Left renal cortex interstitium (tissue), 4 donors: ENCODE measurements at places on chromosomes 13 and 19.

DNA sequence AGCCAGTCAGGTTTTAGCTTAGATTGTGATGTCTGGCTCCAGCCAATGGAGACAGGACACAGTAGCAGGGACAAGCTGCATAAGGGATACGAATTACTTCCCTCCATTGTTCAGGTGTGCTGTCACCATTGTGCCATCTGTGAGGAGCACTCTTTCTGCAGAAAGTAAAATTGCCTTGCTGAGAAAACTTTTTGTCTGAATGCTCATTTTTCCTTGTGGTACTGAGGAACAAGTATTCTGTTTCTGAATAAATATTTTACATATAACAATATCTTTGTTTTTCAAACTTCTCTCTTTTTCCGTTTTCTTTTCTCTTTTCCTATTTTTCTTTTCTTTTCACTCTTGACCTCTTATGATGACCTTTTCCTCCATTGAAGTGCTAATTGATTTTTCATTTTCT, 10.2 kb downstream of the SLC10A2 start:
- DNase-seq = no peak

- no peak for DNase-seq
Measured at GRCh38 chr13:80249516-80250212, 91.3 kb downstream of the SPRY2 start.

- DNase-seq = no peak
Measured at GRCh38 chr19:18685597-18686190, 2.2 kb downstream of the CRTC1 start.

- DNase-seq = no peak
Measured at GRCh38 chr13:93963266-93964145, 516.0 kb downstream of the DCT start.

DNA sequence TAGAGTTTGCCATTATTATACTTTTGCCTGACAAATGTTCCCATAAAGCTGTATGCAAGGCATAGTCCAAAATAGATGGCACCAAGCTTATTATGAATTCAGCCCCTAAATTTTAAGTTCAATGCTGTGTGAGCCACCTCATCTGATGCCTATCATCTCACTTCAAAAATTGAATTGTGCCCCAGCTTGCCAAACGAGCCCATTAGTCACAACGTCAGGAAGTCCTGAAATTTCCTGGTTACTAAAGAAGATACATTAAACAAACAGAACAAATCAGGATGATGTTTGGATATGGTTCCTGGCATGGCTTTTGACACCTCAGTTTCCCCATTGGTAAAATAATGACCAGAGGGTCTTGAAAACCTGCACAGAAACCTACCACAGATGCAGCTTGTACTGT, 147.5 kb upstream of the SOX21 start:
- no peak for DNase-seq

GRCh38 chr13:110271313-110271712, 35.6 kb downstream of the COL4A1 start:
- no peak for DNase-seq

DNA sequence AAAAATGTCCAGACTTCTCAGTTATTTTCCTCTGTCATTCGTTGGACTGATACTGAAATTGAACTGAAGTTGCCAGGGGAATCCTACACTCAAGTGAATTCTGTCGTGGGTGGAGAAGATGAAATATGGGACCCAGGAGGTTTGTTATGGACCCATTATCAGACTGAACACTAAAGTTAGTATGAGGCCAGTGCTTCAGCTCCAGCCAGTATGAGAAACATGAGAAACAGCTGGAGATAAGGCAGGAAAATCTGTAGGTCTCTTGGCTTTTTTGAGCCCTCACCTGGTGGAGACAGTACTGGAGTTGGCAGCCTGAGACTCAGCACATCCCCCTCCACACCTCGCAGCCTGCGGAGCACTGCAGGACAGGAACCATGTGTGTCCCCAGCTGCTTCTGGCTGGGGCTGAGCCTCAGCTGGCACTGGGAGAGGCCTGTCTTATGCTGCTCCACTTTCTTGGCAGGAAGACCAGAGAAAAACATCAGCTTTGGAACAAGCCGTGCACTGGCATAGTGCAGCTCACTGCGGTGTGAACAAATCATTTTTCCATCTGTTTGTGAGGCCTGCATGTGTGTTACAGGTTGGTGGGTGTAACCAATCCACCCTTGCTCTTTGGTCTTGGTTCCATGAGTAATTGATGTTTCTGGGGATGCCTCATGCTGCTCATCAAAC, 641.0 kb downstream of the FGF9 start:
- no peak for DNase-seq

- no peak for DNase-seq
Measured at GRCh38 chr13:97892717-97893116, 60.8 kb upstream of the IPO5 start.

GRCh38 chr13:32019612-32020233, 11.9 kb upstream of the FRY start:
- no peak for DNase-seq

GRCh38 chr19:23409392-23410048, 14.2 kb upstream of the ZNF91 start:
- DNase-seq = no peak

DNA sequence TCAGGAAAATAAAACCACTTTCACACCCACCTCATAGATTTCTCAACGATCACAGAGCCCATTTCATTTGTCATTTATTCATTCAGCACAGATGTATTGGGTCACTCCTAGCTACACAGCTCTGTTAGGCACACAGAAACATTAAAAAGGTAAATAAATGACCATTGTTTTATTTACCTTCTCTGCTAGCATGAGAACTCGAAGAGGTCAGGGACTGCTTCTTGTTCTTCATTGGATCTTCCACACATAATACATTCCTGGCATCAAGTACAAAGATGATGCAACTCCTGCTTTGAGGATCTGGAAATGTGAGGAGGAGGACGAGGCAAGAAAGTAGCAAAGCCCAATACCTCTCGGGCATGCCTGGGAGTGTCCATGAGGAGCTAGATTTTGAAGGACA, 168.1 kb downstream of the RBM26 start:
- no peak for DNase-seq

DNA sequence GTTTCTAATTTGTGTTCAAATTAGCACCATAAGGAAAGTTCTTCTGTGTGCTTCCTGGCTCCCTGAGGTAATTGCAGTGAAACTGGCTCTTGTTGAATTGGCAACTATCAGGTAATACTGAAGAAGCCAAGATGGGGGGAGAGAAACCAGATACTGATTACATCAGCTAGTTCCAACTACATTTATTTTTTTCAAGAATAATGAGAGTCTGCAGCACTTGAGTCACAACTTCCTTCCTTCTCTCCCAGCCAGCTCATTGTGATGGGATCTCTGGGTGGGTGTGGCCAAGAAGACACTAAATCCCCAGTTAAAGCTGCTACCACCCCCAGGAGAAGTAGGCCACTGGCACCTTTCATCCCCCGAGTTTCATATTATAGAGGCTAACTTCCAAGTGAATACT, 100.7 kb upstream of the RXFP2 start:
- DNase-seq = no peak

- no peak for DNase-seq
Measured at GRCh38 chr13:73339086-73339485, 280.3 kb downstream of the KLF5 start.

DNA sequence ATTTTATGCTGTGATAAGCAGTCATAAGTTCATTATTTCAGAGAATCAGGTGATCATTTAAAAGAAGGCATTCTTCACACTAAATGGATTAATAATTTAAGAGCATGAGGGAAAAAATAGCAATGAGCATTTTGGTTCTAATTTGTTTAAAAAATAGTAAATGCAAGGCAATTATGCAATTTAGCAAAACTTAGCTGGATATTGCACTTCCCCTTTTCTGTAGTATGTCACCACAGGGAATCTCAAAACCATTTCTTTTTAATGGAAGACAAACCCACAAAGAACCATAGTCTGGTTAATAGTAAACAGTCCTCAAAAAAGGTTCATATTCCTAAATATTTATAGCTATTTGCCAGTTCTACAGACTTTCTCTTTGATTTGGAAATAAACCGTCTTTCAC, 30.2 kb downstream of the COG6 start:
- no peak for DNase-seq
